GM12865 (cell line): ENCODE measurements at places on chromosomes 11 and 22.

- DNase-seq: peak; percentile 89
These were observed 4.2 kb downstream of the AMPD3 start for GRCh38 chr11:10459029-10459970.

DNA sequence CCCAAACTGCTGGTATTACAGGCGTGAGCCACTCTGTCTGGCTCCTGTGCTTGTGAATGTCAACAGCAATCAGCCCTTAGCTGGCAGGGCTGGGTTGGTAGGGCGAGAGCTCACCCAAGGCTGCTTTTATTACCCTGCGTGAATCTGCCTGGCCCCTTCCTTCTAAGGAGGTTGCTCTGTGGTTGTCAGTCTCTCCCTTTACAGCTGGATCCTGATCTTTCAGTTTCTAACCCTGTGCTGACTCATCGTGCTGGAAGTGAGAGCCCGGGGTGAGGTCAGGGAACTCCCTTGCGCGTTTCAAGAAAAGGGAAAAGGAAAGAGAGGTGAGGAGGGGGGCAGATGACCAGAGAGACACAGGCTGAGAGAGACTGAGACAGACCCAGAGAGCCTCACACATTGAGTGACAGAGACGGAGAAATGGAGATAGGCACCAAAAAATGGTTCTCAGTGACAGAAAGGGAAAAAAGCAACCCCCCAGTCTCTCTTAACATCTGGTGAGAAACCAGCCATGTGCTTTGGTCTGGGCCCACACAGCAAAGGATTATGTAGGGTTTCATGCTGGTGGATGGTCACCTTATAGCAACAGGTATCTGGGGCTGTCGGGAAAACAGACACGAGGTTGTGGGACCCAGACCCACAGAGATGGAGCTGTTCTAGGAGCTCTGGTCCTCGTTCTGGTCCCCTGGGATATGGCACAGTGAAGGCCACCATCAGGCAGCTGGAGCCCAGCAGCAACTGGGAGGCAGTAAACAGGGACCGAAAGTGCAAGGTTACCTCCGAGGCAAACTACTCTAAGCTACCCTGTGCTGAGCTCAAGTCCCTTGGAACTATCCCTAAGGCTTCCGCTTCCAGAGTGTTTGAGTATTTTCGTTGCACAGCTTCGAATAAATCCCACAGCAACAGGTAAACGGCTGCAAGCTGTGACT lies 2.5 kb downstream of the TCN2 start:
- peak; percentile 82 for DNase-seq

- no peak for DNase-seq
These were observed 147.1 kb downstream of the CHST1 start for GRCh38 chr11:45518141-45518832.

- no peak for DNase-seq
These were observed 10.2 kb downstream of the VSTM5 start for GRCh38 chr11:93840180-93840579.

GRCh38 chr11:87368858-87369480 lies 331.2 kb downstream of the TMEM135 start:
- no peak for DNase-seq
